Activated CD8-positive, alpha-beta T cell treated with anti-CD3 and anti-CD28 coated beads for 36 hours (primary cell): ENCODE measurements at places on chromosomes 5 and 9.

DNA sequence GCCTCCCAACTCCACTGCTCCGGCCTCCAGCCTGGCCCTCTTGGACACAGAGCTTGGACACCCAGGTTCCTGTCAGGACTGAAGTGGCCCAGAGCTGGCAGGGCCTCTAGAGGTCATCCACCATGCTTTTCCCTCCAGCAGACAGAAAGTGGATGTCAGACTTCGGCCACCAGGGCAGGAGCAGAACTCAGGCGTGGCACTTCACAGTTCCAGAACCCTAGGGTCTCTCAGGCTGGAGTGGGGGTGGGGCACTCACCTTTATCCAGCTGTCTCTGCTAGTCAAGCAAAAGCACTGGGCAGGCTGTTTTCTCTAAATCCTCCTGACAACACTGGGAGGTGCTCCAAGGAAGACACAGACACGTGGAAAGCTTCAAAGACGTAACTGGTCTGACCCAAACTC lies 35.6 kb upstream of the N4BP3 start:
- H3K4me3 ChIP-seq: no peak overlapping the region
- peaks cover 7% of the 10 kb centered on the region for H3K27me3 ChIP-seq
- peaks cover 15% of the 10 kb centered on the region for H3K4me1 ChIP-seq
- no peak for DNase-seq

- no peaks in the 10 kb centered on the region for H3K27me3 ChIP-seq
- no peak for DNase-seq
- no peaks in the 10 kb centered on the region for H3K4me1 ChIP-seq
- no peak overlapping the region for H3K4me3 ChIP-seq
- no peak overlapping the region for H3K27ac ChIP-seq
Observed at GRCh38 chr5:115398719-115399118, 102.3 kb upstream of the CCDC112 start.

DNA sequence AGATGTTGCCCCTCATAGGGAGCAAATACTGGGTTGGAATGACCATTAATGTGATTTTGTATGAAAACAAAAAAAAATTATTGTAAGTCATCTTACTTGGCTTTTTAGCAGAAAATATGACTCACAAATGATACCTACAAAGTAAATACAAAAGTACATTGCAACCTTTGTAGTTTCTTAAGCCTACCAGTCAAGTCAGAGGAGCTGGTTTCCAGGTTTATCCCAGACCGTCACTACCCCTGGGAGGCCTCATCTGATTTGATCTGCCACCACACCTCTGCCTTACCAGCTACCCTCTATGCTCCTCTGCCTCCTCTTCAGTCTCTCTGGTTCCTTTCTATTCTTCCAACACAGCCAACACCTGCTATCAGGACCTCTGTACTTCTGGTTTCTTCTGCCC lies 349.9 kb upstream of the CCNH start:
- DNase-seq: no peak
- H3K36me3 ChIP-seq: no peaks in the 10 kb centered on the region
- H3K27ac ChIP-seq: no peak overlapping the region
- H3K27me3 ChIP-seq: peaks cover 2% of the 10 kb centered on the region
- H3K4me3 ChIP-seq: no peak overlapping the region
- H3K4me1 ChIP-seq: no peaks in the 10 kb centered on the region

DNA sequence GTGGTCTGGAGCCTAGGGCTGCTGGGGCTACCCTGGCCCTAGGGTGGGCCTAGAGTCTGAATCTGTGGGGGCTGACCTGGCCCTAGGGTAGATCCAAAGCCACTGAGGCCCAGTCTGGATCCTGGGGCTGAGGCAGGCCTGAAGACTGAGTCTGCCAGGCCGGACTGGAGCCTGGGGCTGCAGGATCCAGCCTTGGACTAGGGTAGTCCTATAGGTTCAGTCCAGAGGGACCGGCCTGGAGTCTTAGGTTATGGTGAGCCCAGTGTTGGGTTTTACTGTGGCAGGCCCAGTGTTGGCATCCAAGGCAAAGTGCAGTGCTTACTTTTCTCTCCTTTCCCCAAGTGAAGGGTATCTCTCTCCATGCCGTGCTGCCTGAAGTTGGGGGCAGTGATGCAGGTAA lies 227.9 kb upstream of the TAS2R1 start:
- no peaks in the 10 kb centered on the region for H3K36me3 ChIP-seq
- no peaks in the 10 kb centered on the region for H3K4me1 ChIP-seq
- DNase-seq: no peak
- H3K27ac ChIP-seq: no peak overlapping the region
- H3K4me3 ChIP-seq: no peak overlapping the region

DNA sequence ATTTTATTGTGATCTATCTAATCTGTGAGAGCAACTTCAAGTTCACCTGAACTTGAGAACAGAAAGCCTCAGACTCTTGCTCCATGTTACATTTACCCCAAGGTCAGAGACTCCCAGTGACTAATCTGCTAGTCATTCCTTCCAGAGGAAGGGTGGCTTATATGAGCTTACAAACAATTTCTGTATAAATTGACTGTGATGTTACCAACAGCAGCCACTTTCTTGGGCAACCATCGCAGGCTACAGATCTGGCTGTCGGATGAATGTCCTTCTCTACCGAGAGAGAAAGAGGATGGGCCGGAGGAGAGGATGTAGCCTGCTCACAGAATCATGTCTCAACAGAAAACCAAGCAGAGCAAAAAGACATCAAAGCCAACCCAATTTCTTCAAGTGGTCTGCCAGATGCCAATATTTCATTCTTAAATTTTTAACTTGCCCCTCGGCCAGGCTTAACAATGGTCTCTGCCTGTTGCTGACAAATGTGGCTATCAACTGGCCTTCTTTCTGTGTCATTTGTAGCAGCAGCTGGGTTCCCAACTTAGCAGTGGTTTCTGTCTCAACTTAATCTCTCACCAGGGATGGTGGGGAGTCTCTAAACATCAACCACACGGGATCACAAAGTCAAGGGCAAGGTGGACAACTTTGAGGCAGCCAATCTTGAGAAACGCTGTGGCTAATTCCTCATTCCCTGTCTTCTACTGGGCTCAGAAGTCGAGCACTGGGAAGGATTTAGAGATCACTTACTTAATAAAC lies 81.3 kb downstream of the RAPGEF1 start:
- H3K27me3 ChIP-seq: no peaks in the 10 kb centered on the region
- peak; percentile 64 for DNase-seq
- H3K4me1 ChIP-seq: peaks cover 81% of the 10 kb centered on the region
- H3K36me3 ChIP-seq: peaks cover 18% of the 10 kb centered on the region
- peak overlapping the region; percentile 93 for H3K27ac ChIP-seq

DNA sequence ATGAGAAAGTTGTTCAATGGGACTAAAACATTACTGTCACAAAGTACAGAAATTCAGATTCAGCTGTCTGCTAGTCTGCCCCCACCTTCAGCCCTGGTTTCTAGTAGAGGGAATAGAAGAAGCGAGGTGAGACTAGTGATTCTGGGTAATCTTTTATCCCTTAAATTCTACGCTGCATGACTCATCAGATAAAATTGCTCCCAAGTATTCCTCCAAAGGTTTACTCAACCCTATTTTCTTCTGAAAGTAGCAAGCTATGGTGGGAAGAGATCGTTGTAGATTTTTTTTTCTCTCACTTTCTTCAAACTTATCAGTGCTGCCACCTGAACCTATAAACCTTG lies 318.9 kb upstream of the RIOK2 start:
- no peaks in the 10 kb centered on the region for H3K4me1 ChIP-seq
- H3K27me3 ChIP-seq: no peaks in the 10 kb centered on the region
- H3K27ac ChIP-seq: no peak overlapping the region
- no peaks in the 10 kb centered on the region for H3K36me3 ChIP-seq
- no peak overlapping the region for H3K4me3 ChIP-seq
- DNase-seq: no peak

DNA sequence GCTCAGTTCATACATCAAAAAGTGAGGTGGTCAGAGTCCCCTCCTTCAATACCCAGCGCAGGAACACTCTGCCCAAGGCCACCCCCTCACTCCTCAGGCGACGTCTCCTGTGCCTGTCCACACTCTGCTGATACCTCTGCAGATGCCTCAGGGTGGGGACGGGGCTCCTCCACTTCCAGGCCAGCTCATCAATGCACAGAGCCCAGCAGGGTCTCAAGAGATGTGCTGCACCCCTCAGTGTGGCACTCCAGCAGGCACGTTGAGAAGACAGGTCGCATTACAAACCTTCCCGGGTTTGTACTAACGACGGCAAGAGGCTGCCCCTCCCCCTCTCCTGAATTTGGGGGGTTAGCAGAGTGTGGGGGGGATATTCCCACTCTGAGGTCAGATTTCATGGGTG lies 128.5 kb downstream of the ZNF354C start:
- no peaks in the 10 kb centered on the region for H3K4me1 ChIP-seq
- no peaks in the 10 kb centered on the region for H3K36me3 ChIP-seq
- H3K4me3 ChIP-seq: no peak overlapping the region
- no peak overlapping the region for H3K27ac ChIP-seq
- no peaks in the 10 kb centered on the region for H3K27me3 ChIP-seq

- H3K4me3 ChIP-seq: no peak overlapping the region
- H3K36me3 ChIP-seq: no peaks in the 10 kb centered on the region
- H3K4me1 ChIP-seq: no peaks in the 10 kb centered on the region
- H3K27me3 ChIP-seq: peaks cover 3% of the 10 kb centered on the region
- no peak overlapping the region for H3K27ac ChIP-seq
Observed at GRCh38 chr9:135039266-135039870, 48.1 kb upstream of the OLFM1 start.

- H3K36me3 ChIP-seq: no peaks in the 10 kb centered on the region
- no peaks in the 10 kb centered on the region for H3K27me3 ChIP-seq
- H3K4me3 ChIP-seq: no peak overlapping the region
- H3K27ac ChIP-seq: peak overlapping the region; percentile 2
Observed at GRCh38 chr5:119032656-119033055, 38.2 kb upstream of the DMXL1 start.

DNA sequence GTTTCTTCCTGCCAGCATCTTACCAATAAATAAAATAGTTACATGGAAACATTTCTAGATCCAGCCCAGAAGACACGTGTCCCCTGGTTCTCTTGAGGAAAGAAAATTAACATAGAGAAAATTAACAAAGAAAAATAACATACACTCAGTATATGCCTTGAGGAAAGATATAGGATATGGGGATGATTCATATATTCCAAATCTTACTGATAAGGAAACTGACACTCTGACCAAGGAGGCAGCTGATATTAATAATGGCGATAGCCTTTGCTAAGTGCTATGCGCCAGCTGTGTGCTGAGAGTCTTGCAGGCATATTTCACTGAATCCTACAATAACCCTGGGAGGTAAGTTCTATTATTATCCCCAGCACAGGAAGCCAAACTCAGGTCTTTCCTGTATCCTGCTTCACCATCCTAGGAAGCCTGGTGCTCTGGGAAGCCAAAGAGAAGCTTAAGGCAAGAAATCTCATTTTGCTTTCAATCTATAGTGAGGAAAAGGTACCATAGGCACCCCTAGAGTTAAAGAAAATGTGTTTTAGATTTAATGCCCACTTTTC lies 302.7 kb upstream of the NREP start:
- H3K4me3 ChIP-seq: no peak overlapping the region
- H3K4me1 ChIP-seq: no peaks in the 10 kb centered on the region
- peaks cover 2% of the 10 kb centered on the region for H3K27me3 ChIP-seq

- H3K27ac ChIP-seq: no peak overlapping the region
- H3K4me1 ChIP-seq: no peaks in the 10 kb centered on the region
- no peaks in the 10 kb centered on the region for H3K36me3 ChIP-seq
- DNase-seq: no peak
Observed at GRCh38 chr5:33372721-33373472, 67.9 kb upstream of the TARS1 start.

- H3K27me3 ChIP-seq: no peaks in the 10 kb centered on the region
- DNase-seq: no peak
- H3K36me3 ChIP-seq: no peaks in the 10 kb centered on the region
- no peak overlapping the region for H3K4me3 ChIP-seq
- no peak overlapping the region for H3K27ac ChIP-seq
- no peaks in the 10 kb centered on the region for H3K4me1 ChIP-seq
Observed at GRCh38 chr5:43780586-43780985, 177.6 kb downstream of the NNT start.

- no peaks in the 10 kb centered on the region for H3K27me3 ChIP-seq
- no peak overlapping the region for H3K27ac ChIP-seq
- H3K4me3 ChIP-seq: no peak overlapping the region
- no peaks in the 10 kb centered on the region for H3K36me3 ChIP-seq
- DNase-seq: no peak
Observed at GRCh38 chr5:9667906-9668305, 37.8 kb upstream of the TAS2R1 start.

- no peak for DNase-seq
- peaks cover 25% of the 10 kb centered on the region for H3K27me3 ChIP-seq
- H3K36me3 ChIP-seq: no peaks in the 10 kb centered on the region
- H3K4me3 ChIP-seq: no peak overlapping the region
Observed at GRCh38 chr9:136135326-136136126, 16.9 kb upstream of the TMEM250 start.

GRCh38 chr5:140235791-140236551 lies 61.0 kb downstream of the CYSTM1 start:
- no peak overlapping the region for H3K4me3 ChIP-seq
- no peak overlapping the region for H3K27ac ChIP-seq
- H3K27me3 ChIP-seq: peaks cover 2% of the 10 kb centered on the region
- H3K4me1 ChIP-seq: no peaks in the 10 kb centered on the region
- H3K36me3 ChIP-seq: no peaks in the 10 kb centered on the region

GRCh38 chr9:134061019-134061687 lies 6.7 kb downstream of the BRD3 start:
- no peak overlapping the region for H3K27ac ChIP-seq
- DNase-seq: no peak
- H3K4me3 ChIP-seq: no peak overlapping the region
- H3K27me3 ChIP-seq: no peaks in the 10 kb centered on the region
- peaks cover 1% of the 10 kb centered on the region for H3K36me3 ChIP-seq

GRCh38 chr5:32116574-32117313 lies 57.4 kb downstream of the GOLPH3 start:
- peaks cover 44% of the 10 kb centered on the region for H3K4me1 ChIP-seq
- DNase-seq: no peak
- H3K27ac ChIP-seq: peak overlapping the region; percentile 86
- H3K27me3 ChIP-seq: no peaks in the 10 kb centered on the region

DNA sequence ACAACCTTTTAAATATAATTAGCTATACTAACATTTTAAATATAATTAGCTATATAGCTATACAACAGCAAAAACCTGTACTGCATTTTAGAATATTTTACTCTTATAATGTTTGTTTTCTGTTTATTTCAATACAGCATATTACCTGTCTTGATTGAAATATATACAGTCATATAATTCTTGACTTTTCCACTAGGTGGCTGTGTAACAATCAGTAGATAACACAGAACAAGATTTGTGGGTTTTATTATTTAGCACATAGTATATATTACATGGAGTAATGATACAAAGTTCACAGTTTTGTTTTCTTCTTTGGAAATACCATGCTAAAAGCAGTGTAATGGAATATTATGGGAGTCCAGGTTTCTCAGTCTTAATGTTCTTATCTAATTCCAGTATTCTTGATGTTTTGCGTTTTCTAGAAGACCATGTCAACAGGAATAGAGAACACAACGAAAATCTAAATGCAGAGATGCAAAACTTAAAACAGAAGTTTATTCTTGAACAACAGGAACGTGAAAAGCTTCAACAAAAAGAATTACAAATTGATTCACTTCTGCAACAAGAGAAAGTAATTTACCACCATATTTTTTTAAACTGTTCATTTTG lies 13.3 kb downstream of the HMMR start:
- no peaks in the 10 kb centered on the region for H3K27me3 ChIP-seq
- no peak overlapping the region for H3K27ac ChIP-seq
- no peak for DNase-seq
- no peak overlapping the region for H3K4me3 ChIP-seq

GRCh38 chr5:37770786-37771185 lies 69.1 kb downstream of the GDNF start:
- no peaks in the 10 kb centered on the region for H3K4me1 ChIP-seq
- no peaks in the 10 kb centered on the region for H3K27me3 ChIP-seq
- no peak for DNase-seq
- H3K4me3 ChIP-seq: no peak overlapping the region
- peaks cover 6% of the 10 kb centered on the region for H3K36me3 ChIP-seq
